NCI-H1694 treated with DMSO at 0.1 percent for 48 hours (cell line): ENCODE measurements at places on chromosomes 3 and 15.
A peak's percentile ranks its signal among the peaks of the same experiment; 100 is the strongest.

DNA sequence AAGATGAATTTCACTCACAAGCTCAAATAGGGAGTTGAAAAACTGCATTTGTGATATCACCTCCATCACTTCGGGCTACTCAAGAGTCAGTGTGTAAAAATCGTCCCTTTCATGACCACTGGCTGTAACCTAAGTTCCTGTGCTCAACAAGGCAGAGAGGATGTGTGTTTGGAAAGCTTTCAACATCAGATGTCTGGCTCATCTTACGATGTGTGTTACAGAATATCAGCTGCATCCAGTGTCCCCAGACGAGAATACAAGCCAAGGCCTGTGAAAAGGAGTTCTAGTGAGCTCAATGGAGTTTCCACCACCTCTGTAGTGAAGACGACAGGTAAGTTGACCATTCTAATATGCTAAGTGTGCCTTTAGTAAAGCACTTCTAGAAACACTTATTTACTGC is 65.5 kb upstream of the ADAMTSL3 start:
- no peak for DNase-seq

DNA sequence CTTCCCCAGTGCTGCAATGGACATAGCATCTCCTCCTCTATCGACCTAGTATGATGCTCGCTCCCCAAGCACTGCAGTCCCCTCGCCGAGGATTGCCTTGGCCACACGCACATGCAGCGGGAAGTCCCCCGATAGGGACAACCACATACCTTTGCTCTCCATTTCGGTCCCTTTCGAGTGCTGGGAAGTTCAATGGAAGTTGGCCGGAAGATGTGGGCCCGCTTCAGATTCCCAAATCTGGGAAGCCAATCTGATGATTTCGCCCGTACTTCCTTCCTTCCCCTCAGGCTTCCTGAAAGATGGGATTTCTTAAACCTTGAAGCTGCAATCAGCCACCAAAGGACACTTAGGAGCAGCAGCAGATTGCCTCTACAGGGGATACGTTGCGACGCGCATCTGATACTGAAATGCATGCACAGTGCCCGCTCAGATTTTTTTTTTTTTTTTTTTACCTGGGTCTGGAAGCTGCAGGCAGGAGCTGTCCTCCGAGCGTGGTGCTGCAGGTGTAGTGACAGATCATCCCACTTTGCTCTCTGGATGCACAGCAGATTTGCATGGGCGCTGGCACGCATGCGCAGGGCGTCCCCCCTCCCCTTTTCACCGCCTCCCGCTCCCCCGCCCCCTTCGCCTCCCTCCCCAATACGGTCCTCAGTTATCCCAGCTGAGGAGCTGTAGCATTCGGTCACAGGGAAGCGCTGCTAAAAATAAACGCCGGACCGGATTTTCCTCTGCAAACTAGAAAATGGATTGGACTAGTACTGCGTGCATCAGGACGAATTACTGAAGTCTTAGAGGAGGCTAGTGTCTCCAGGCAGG is at the start of gene FGF12:
Gene FGF12 (minus strand): TSS at position 510 of the 816 bp plus-strand sequence.
- DNase-seq = peak; percentile 56

- DNase-seq = no peak
Measured at GRCh38 chr15:43135351-43135750, 2.0 kb downstream of the TMEM62 start.

GRCh38 chr15:96720656-96721055 is 390.2 kb downstream of the NR2F2 start:
- no peak for DNase-seq

GRCh38 chr3:9135930-9136525 is 113.4 kb downstream of the SRGAP3 start:
- DNase-seq = no peak
